Coronary artery (tissue), 2 donors: ENCODE measurements at places on chromosomes 1 and 21.

DNA sequence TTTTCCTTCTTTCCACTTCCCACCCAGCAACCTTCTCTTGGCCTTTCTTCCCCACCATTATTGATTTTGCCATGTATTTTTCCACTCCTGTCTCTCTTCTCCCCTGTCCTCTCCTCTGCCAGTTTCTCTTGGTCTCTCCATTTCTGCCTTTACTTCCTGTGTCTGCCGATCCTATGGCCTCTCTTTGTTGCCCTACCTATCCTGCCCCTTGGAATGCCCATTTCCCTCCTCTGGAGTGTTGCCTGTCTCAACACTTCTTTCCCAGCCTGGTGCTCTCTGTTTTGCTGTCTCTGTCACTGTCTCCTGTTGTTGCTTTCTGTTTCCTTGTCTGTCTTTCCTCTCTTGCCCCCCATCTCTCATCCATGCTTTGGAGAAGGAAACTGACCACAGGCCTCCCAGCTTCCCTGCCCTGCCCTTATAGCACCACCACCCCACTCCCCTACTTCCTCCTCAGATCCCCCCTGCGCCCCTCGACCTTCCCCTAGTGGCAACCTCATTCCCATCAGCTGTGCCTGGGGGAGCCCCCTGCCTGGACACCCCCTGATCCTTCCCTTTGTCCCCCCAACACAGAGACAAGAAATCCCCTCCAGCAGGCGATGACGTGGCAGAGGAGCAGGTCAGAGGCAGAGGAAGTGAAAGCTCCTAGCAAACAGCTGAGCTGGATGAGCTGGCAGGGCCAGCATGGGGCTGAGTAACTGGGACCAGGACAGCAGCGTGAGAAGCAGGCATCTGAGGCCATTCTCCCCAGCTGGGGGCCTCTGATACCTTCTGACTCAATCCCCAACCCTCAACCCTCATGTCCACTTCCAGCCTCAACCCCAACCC, 6.6 kb upstream of the ETV3L start:
- DNase-seq = no peak

DNA sequence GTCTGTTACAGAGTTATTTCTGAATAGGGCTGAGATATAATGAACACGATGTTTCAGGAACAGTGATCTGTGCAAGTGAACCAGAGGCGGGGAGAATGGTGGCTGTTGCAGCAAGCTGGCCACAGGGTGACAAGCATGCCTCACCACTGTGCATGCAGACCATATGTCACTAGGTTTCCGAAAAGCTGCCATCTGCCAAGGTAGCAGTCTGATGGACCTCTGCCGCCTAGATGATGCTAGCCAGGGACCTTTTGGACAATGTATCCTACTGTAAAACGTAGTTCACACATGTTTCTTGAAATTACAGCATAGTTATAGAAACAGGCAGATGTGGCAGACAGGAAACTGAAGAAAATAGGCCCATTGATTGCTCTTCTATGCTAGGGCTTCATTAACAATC, 204.2 kb upstream of the RRP15 start:
- DNase-seq = no peak

GRCh38 chr1:229344937-229345684, 2.3 kb upstream of the CCSAP start:
- no peak for DNase-seq

GRCh38 chr1:233114159-233114558, 163.7 kb downstream of the NTPCR start:
- DNase-seq = no peak

- no peak for DNase-seq
These were observed 3.2 kb upstream of the BEST4 start for GRCh38 chr1:44790968-44791801.

DNA sequence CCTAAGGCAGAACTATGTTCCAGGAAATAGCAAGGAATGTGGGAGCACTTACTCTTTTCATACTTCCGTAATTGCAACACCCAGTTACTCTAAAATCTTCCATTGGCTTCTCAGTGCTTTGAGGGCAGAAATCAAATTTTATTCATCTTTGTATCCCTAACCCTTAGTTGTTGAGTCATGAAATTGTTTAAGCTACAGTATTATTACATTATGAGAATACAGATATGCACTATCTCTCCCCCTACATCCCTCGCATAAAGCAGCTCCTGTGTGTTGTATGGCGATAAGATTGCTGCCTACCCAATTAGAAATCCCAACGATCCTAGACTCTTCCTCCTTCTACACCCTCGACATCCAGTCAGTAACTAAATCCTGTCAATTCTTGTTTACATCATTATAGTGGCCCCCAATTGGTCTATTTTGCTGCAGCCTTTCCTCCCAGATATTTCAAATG, 2.6 kb downstream of the AIDA start:
- no peak for DNase-seq

GRCh38 chr1:63268876-63269275, 53.5 kb upstream of the FOXD3 start:
- DNase-seq = no peak
